Thoracic aorta (tissue), 2 donors: ENCODE measurements at places on chromosomes 11 and 22. TPM values are rescaled to one million over a fixed set of nuclear protein-coding genes. Genes with fewer than 3 reads are reported as not detected.

GRCh38 chr11:102010776-102011494 is 36.3 kb upstream of the CFAP300 start:
- peak overlapping the region; percentile 43 for H3K4me3 ChIP-seq
- H3K27me3 ChIP-seq, result no peaks in the 10 kb centered on the region
- no peaks in the 10 kb centered on the region for H3K36me3 ChIP-seq
- DNase-seq, result peak; percentile 14
- H3K27ac ChIP-seq, result peak overlapping the region; percentile 32
- H3K4me1 ChIP-seq, result peaks cover 7% of the 10 kb centered on the region

- DNase-seq, result no peak
- no peak overlapping the region for H3K4me3 ChIP-seq
- no peak overlapping the region for H3K27ac ChIP-seq
- peaks cover 9% of the 10 kb centered on the region for H3K36me3 ChIP-seq
Measured at GRCh38 chr11:45983471-45983845, 61.0 kb downstream of the LARGE2 start.

DNA sequence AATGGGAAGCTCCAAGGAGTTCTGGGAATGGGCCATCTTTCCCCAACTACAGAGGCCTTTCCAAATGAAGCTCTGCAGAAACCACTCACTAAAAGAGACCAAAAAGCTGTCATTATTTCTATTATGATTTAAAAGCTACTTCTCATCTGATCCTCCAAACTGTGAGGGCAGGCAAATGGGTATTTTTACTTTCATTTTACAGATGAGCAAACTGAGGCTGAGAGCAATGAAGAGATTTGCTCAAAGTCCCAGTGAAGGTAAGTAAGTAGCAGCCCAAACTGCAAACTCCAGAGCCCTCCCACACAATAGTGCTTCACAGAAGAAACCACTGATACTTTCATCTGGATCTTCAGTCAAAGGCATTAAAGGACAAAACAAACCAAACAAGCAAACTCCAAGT is 1.4 kb downstream of the RSPH14 start:
- no peaks in the 10 kb centered on the region for H3K27me3 ChIP-seq
- H3K27ac ChIP-seq, result no peak overlapping the region
- DNase-seq, result no peak
- H3K4me1 ChIP-seq, result peaks cover 21% of the 10 kb centered on the region
- no peak overlapping the region for H3K4me3 ChIP-seq

DNA sequence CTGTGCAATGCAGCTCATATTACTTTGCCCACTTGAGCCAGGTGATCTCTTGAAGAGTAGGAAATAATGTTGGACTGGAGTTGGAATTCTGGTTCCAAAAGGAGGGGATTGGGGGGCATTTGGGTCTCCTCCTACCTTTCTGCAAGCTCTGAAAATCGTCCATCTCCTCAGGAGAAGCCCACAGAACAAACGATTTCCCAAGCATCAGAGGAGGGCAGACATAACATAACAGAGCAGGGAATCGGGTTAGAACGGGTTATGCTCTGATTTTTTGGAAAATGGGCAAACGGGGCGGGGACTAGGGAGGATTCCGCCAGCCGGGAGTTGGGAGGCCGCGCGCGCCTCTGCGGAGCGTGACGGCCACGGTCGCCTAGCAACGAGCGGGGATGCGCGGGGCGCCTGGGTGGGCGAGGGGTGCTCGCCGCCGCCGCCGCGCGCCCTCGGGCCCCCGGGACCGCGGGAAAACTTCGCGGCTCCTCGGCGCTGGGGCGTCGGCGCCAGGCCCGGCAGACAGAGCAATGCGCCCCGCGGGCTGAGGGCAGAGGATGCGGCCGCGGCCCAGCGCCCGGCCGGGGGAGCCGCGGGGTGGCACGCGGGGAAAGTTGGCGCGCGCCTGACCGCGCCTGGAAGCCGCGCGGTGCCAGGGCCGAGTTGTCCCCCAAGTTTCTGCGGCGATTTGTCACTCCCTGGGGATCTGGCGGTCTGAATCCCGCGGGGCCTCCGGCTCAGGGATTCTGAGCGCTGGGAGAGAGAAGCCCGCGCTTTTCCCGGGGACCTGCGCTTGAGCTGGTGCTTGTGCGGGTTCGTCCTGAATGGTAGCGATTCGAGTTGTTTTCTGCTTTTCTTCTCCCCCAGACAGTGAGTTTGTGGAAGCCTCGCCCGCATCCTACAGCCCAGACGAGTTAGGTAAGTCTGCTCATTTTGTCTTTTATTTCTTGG is 27.8 kb upstream of the AMOTL1 start:
- H3K4me1 ChIP-seq, result peaks cover 3% of the 10 kb centered on the region
- H3K4me3 ChIP-seq, result peak overlapping the region; percentile 76
- H3K27me3 ChIP-seq, result no peaks in the 10 kb centered on the region
- DNase-seq, result peak; percentile 5
- no peaks in the 10 kb centered on the region for H3K36me3 ChIP-seq
- no peak overlapping the region for H3K27ac ChIP-seq

GRCh38 chr11:71130106-71130505 is 122.3 kb downstream of the SHANK2 start:
- no peak overlapping the region for H3K27ac ChIP-seq
- H3K4me3 ChIP-seq, result no peak overlapping the region
- no peaks in the 10 kb centered on the region for H3K36me3 ChIP-seq
- no peaks in the 10 kb centered on the region for H3K4me1 ChIP-seq

The PHF21B gene
- 2.1 TPM for total RNA-seq

DNA sequence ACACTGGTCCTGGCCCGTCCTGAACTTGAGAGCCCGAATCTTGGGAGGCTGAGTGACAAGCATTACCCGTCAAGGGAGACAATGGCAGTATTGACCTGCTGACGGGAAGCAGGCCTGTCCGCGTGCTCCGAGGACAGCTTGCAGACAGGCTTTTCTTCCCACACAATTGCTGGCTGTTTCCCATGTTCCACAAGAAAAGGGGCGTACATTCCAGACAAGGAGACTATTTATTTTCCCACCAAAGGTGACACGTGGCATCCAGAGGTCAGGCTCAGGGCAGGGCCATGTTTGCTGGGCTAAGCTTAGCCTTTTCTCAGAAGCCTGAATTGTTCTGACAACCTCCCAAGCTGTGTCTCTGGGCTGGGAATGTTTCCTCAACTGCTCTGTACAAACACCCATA is 86.9 kb upstream of the SPON1 start:
- H3K27me3 ChIP-seq, result no peaks in the 10 kb centered on the region
- DNase-seq, result no peak
- no peaks in the 10 kb centered on the region for H3K4me1 ChIP-seq

DNA sequence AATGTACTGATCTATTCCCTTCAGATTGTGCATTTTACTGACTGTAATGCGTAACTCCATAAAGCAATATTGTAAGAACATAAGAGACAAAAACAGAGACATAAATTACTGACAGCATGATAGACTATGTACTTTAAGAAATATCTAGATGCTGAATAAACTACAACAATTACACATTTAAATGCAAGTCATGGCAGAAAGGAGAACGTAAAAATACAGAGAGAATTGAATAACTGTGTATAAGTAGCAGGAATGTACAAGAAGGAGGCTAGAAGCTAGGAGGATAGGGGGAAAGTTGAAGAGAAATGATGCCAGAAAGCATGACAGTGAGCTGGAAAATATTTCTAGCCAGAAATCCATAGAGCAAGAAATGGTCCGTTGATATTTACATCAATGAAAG is 74.0 kb upstream of the FAM181B start:
- no peaks in the 10 kb centered on the region for H3K36me3 ChIP-seq
- no peak overlapping the region for H3K27ac ChIP-seq
- DNase-seq, result no peak
- no peak overlapping the region for H3K4me3 ChIP-seq

DNA sequence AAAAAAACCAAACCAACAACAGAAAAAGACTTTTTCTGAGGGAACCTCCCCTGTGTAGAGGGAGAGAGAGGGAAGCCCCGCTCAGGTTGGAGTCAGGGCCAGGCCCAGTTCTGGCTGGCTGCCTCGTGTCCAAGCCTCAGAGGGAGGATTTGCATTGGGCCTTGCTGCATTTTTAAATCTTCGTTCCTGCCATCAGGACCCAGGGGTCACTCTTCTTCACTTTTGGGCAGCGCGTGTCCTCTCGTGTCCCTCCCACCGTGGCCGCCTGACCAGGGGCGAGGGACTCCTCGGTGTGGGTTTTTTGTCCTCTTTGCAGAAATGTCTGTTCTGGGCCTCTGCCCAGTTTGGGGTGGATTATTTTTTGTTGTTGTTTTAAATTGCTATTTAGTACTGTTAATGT is 57.9 kb downstream of the LRRC74B start:
- no peaks in the 10 kb centered on the region for H3K36me3 ChIP-seq
- H3K27me3 ChIP-seq, result no peaks in the 10 kb centered on the region
- no peak overlapping the region for H3K4me3 ChIP-seq
